Hematopoietic multipotent progenitor cell treated with erythropoietin and hydrocortisone succinate and interleukin-3 and kit ligand, for 4 days (in vitro differentiated cells): ENCODE measurements at places on chromosomes 3 and 15.
A peak's percentile ranks its signal among the peaks of the same experiment; 100 is the strongest.

DNA sequence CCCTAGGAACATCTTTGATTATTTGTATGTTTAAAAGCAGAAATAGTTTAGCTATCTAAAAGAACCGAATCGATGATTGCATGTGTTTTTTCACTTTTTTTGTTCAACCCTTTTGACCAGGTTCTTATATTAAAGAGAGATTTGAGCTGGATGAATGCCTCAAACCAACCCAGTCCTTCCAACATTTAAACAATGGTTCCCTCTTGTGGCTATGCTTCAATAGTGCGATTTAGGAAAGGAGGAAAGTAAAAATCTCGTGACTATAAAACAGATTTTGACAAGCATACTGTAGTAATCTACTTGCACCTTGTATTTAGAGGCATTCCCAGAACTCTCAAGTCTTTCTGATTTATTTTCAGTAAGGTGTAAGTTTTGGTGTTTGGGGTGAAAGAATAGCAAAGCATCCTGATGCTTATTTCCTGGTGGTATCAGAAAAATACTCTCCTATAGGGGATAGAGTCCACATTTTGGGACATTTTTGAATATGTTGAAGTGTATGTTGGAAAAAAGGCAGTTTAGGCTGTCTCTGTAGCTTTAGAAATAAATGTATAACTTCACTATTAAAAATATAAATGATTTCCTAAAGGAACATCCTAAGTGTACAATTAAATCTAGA, 159.6 kb upstream of the KCNH8 start:
- DNase-seq, result peak; percentile 78

DNA sequence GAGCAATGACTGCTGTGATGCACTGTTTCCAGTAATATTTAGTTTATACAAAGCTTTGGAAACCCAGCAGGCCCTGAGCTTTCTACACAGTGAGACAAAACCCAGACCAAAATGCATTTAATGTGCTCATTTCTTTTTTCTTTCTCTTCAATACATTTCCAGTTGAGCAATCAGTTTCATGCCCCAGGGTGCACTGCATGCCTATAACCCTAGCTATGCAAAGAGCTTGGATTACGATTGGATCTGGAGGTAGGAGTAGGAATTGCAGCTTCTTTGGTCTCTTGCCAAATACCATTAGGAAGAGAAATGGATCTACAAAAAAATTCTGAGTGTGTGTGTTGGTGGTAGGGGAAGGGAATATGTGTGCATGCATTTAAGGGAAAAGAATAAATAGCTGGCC, 1001.4 kb downstream of the SQOR start:
- DNase-seq, result no peak

- DNase-seq, result no peak
These were observed 272.2 kb upstream of the VEPH1 start for GRCh38 chr3:157775446-157775845.

GRCh38 chr3:161069511-161070251, 35.5 kb downstream of the B3GALNT1 start:
- DNase-seq, result peak; percentile 88

DNA sequence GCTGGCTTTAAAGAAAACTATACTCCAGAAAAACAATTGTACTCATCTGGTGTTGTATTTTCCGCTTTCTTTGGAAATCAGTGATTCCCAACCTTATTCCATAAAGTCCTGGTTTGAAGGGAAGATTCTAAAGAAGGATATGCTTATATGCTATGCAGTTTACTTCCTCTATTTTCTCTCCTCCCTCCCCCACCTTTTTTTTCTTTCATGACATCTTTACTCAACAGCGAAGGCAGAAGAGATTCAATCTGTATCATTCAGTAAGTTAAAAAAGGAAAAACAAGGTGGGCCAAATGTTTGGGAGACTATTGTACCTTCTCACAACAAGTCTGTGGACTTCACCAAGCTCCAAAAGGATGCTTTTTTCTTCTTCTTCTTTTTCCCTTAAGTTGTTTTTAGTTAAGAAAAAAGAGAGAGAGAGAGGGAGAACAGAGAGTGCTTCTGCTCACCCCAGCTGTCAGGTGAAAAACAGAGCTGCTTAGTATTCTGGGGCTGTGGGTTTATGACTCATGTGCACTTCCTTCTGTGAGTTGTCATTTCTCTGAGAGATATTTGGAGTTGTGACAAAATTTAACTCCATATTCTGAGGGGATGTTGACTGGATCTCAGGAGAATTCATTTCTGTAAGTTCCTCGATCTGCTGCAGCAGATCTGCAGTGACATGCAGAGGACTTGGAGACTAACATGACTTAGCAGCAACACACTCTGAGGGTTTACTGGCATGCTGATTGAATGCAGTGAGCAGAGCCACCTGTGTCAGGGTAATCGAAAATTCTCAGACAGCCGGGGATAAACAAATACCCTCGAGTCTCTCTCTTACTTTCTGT, 70.7 kb downstream of the SSR3 start:
- DNase-seq, result peak; percentile 81

DNA sequence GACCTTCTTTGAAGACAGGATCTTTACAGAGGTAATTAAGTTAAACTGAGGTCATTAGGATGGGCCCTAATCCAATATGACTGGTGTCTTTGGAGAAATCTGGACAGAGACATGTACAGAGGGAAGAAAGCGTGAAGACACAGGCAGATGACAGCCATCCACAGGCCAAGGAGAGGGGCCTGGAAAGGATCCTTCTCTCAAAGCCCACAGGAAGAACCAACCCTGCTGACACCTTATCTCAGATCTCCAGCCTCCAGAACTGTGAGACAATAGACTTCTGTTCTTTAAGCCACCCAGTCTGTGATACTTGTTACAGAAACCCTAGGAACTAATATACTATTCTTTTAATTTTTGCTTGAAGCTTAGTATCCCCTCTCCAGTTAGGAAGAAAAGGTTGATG, 74.2 kb downstream of the WDR76 start:
- DNase-seq, result peak; percentile 63

DNA sequence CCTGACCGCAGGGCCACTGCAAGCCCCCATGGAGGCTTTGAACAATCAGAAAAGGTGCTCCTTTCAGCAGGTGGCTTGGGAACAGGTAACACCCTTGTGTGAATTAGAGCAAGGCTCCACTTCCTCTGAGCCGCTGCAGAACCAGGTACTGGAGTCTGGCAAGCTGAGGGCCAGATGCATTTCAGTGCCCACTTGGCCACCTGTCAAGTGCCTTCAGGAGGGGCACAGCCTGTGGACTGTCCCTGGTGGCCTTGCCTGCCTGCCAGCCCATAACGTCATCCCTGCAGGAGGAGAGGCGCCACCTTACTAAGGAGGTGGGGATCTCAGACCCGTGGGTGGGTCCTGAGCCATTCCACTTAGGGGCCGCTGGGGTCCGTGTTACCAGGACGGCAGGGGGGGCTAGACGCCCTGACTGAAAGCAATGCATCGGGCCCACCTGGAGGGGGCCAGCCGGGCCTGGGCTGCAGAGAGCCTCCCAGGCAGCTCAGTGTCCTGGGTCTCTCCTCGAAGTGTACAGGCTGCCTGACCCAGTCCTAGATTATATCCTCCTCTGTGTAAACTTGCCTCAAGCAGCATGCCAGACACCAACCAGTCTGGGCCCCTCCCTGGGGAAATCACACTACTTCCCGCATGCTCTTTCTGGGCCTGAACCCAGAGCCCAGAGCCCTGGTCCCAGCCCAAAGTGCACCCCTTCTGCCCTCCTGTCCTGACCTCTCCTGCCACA, 16.1 kb downstream of the SPTBN5 start:
- no peak for DNase-seq

DNA sequence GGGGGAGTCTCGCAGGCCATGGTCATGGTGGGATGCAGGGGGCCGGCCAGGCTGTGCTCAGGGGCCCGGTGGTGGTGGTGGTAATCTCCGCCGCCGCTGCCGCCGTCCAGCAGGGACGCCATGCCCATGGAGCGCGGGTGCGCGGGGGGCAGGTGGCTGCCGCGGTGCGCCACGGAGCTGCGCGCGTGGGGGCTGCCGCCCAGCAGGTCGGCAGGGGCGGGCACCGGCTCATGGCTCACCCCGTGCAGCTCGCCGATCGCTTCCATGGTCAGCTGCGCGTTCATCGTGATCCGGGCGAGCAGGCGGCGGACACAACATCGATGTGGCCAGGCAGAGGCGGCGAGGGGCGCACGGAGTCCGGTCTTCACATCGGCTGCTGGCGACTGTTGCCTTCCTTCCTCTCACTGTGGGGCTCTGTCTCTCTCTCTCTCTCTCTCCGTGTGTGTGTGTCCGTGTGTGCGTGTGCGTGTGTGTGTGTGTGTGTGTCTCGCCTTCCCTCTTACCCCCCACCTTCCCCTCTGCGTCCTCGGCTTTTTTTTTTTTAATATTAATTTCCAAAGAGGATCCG, 451 bp downstream of the ONECUT1 start:
- no peak for DNase-seq

- peak; percentile 31 for DNase-seq
These were observed 9.2 kb upstream of the GRK7 start for GRCh38 chr3:141754032-141754431.

- no peak for DNase-seq
These were observed 230.9 kb downstream of the NSUN3 start for GRCh38 chr3:94293793-94294195.
